ENCODE measurements at places on chromosomes 7 and 10.

- no peak for DNase-seq
Observed at GRCh38 chr10:9605231-9605630, 1412.4 kb upstream of the CELF2 start.

GRCh38 chr10:92699193-92699517 lies 9.4 kb downstream of the HHEX start:
- DNase-seq = no peak

GRCh38 chr7:1700086-1700485 lies 30.0 kb downstream of the ELFN1 start:
- DNase-seq = no peak

- no peak for DNase-seq
Observed at GRCh38 chr10:73937333-73938043, 26.6 kb downstream of the PLAU start.

- DNase-seq = no peak
Observed at GRCh38 chr10:44287408-44287807, 97.5 kb downstream of the CXCL12 start.

DNA sequence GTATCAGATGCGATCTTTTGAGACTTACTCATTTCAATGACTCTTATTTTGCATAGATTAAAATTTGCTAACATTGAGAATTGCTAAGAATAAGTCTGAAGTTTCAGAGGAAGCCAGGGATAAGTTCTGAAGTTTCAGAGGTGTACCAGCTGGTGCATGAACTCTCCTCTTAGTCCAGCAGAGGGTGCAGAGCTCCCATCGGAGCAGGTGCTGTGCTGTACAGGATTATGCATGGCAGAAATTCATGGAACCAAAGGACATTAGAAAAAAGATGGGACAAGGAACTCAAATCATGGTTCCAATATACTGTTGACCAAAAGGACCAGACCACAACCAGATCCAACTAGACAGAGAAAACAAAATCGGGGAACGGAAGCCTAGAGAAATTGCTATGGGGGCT lies 41.9 kb downstream of the MGAM2 start:
- no peak for DNase-seq

DNA sequence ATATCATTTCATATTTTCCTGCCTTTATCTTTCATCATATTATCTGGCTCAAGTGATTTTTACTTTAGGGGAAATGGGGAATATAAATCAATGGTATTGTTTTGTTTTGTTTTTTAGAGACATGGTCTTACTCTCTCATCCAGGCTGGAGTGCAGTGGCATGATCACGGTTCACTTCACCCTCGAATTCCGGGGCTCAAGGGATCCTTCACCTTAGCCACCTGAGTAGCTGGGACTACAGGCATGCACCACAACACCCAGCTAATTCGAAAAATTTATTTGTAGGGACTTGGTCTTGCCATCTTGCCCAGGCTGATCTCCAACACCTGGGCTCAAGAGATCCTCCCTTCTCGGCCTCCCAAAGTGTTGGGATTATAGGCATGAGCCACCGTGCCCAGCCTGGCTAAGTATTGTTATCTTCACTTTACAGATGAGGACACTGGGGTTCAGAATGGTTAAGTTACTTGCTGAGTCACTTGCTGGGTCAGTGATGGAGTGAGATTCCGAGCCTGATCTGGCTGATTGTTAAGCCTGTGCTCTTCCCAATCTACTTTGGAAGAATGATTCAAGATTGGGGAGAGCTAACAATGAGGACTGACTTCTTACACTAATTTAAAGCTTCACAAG lies 3.7 kb upstream of the SLC16A9 start:
- no peak for DNase-seq

- no peak for DNase-seq
Observed at GRCh38 chr7:155215576-155216325, 81.9 kb upstream of the INSIG1 start.

DNA sequence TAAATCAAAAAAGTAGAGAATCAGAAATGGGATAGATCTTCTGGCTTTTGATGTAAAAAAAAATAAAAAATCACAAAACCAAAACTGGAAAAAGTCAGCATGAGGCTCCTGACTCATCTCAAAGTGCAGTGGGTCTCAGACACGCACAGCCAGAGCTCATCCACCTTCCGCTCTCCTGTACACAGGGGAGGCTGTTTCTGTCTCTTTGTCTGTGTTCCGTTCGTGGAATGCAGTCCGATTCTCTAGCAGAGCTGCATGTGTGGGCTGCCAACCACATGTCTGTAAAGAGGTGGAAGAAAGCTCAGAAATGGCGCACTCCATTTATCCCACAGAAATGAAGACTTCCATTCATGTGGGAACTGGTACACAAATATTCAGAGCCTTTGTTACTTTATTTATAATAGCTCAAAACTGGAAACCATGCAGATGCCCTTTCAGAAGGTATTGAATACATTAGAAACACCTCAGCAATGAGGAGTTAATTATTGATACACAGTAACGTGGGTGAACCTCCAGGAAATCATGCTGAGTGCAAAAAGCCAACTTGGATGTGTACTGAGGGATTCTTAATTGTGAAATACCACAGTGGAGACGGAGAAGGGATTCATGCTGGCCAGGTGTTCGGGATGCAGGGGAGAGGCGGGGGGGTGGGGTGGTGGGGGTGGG lies 123.3 kb downstream of the TRRAP start:
- DNase-seq = no peak

DNA sequence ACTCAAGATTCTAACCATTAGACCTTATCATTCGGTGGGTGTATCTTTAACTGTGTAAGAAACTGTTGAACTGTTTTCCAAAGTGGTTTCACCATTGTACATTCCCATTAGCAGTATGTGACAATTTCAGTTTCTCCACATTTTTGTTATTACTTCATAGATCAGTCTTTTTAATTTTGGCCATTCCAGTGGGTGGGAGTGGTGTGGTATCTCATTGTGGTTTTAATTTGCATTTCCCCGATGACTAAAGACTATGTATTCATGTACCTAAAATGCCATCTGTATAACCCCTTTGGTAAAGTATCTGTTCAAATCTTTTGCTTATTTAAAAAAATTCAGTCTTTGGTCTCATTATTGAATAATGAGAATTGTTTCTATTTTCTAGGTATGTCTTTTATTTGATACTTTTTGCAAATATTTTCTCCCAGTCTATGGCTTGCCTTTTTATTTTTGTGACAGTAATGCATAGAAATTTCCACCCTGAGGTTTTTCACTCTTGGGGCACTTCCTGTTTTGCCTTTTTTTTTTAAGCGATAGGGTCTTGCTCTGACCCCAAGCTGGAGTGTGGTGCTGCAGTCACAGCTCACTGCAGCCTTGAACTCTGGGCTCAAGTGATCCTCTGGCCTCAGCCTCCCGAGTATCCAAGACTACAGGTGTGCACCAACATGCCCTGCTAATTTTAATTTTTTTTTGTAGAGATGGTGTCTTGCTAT lies 141.1 kb upstream of the ITGB1 start:
- no peak for DNase-seq

GRCh38 chr7:103065667-103066066 lies 8.9 kb downstream of the FBXL13 start:
- DNase-seq = no peak

GRCh38 chr7:83782628-83783027 lies 133.7 kb upstream of the SEMA3E start:
- no peak for DNase-seq

GRCh38 chr7:156064971-156065386 lies 252.7 kb upstream of the SHH start:
- DNase-seq = no peak

- no peak for DNase-seq
Observed at GRCh38 chr7:137395420-137395819, 51.9 kb upstream of the PTN start.
